ENCODE measurements at places on chromosomes 16 and 17.

DNA sequence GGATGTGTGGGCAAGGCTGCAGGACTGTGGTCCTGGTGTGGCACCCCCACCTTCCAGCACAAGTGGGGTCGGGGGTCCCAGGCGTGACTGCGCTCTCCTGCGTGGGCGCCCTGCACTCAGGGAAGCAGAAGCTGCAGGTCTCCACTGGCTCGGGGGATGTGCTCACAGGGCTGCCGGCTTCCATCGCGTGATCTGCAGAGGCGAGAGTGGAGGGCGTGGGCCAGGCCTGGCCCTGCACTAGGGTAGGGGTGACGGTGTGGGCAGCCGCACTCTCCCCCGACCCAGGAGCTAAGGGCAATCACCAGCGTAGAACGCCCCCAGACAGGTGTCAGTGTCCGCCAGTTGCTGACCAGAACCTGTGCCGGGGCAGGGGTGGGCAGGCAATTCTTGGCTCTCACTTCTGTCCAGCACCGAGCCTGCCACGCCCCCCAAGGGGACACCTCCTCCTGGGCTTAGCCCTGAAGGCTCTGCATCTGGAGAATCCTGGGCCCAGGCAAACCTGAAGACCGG lies 32.3 kb downstream of the TNFRSF13B start:
- DNase-seq, result no peak

- DNase-seq, result no peak
Observed at GRCh38 chr17:81551458-81552243, 502 bp downstream of the FAAP100 start.

- no peak for DNase-seq
Observed at GRCh38 chr16:56972403-56973293, 10.9 kb downstream of the CETP start.

- DNase-seq, result no peak
Observed at GRCh38 chr17:77786740-77787505, 171.6 kb upstream of the TNRC6C start.

- DNase-seq, result no peak
Observed at GRCh38 chr16:78984887-78985464, 615.6 kb downstream of the MAF start.

- no peak for DNase-seq
Observed at GRCh38 chr16:80330150-80330549, 210.6 kb upstream of the DYNLRB2 start.

DNA sequence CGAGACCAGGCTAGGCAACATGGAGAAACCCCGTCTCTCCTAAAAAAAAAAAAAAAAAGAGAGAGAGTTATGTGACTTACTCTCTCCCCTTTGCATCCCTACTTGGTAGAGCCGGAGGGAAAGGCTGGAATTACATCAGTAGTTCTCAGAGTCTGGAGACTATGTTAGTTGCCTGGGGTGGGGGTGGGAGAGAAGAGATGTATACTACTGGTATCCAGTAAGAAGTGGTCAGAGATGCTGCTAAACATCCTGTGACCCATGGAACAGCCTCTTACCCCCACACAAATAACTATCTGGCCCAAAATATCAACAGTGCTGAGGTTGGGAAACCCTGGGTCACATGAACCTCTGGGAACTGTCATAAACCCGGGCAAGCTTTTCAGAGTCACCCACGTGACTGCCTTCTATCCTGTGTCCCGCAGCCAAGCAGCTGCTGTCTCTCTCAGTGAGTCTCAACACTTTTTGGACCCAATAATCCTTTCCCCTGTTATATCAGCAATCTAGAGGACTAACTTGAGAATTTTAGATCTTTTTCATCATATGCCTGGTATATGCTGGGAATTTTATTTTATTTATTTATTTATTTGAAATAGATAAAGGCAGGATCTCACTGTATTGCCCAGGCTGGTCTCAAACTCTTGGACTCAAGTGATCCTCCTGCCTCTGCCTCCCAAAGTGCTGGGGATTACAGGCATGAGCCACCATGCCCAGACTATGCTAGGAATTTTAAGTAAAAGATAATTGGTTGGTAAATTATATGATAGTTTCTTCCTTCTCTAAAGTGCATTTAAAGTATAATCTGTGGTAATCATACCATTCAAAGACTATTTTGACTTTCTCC lies 8.7 kb downstream of the EIF1 start:
- no peak for DNase-seq

GRCh38 chr17:67016039-67016762 lies 28.2 kb upstream of the CACNG1 start:
- DNase-seq, result no peak

DNA sequence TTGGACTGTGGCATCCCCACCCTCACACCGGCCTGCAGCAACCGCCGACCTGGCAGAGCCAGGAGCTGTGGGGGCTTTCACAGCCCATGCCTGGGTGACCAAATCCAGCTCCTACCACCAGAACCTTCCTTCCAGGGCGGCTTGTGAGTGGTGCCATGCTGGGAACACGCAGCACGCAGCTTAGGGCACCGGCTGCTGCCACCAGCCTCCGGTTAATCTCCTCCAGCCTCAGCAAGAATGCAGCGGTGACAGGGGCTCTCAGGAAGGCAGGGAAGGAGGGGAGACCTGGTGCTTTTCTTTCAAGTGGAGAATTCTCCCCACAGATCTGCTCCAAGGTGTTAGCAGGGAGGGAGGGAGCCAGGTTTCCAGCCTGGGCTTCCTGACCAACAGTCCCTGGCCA lies 32.3 kb upstream of the ANKRD40CL start:
- no peak for DNase-seq

- DNase-seq, result peak; percentile 76
Observed at GRCh38 chr17:45235416-45236281, 14.0 kb downstream of the FMNL1 start.

- DNase-seq, result peak; percentile 73
Observed at GRCh38 chr17:75250009-75250471, 11.4 kb downstream of the GGA3 start.

GRCh38 chr17:8354236-8354635 lies 14.6 kb downstream of the ODF4 start:
- DNase-seq, result no peak

DNA sequence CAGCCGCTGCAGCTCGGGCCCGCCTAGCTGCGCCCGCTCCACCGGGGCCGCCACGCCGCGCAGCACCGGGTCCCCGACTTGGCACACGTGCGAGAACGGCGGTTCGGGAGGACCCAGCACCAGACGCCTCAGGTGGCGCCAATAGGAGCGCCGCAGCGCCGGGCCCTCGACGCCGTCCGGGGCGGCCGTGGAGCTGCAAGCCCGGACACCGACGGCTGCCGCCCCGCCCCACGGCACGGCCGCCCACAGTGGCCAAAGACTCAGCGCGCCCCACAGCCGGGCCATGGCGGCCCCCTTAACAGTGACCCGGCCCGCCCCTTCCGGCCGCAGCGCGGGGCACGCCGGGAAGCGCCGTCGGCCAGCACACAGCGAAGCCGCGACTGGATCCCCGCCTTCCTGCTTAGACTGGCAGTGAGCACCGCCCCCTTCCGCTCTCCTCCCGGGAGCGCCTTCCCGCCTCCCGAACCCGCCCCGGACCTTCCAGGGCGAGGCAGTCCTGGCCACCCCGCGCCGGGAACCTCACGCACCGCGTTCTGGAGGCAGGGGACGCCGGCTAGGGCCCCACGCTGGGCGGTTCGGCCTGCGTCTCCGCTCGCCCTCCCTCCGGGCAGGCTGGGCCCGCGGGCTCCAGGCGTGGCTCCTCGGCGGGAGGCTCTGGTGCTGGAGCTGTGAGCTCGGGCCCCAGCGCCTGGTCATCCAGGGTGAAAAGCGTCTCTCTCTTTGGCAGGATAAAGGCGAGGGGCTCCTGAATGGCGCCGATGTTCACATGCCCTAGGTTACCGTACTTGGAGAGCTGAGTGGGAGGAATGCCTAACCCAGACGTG lies at the start of gene PDF:
PDF (minus strand) TSS at position 303 of the 824 bp plus-strand sequence; CDS start at position 285, 18 bp downstream.
- DNase-seq, result peak; percentile 83

DNA sequence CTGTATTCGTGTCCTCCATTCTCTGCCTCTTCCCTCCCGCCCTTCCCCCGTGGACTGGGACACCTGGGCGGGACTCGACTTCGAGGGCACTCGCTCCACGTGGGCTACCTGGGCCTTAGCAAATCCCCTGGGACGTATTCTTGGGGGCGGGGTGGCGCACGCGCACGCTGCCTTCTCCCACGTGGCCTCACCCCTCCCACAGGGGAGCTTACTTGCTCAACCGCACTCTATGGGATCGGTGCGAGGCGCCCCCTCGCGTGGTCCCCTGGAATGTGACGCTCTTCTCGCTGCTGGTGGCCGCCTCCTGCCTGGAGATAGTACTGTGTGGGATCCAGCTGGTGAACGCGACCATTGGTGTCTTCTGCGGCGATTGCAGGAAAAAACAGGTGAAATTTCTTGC lies 3.5 kb downstream of the VMO1 start:
- no peak for DNase-seq

DNA sequence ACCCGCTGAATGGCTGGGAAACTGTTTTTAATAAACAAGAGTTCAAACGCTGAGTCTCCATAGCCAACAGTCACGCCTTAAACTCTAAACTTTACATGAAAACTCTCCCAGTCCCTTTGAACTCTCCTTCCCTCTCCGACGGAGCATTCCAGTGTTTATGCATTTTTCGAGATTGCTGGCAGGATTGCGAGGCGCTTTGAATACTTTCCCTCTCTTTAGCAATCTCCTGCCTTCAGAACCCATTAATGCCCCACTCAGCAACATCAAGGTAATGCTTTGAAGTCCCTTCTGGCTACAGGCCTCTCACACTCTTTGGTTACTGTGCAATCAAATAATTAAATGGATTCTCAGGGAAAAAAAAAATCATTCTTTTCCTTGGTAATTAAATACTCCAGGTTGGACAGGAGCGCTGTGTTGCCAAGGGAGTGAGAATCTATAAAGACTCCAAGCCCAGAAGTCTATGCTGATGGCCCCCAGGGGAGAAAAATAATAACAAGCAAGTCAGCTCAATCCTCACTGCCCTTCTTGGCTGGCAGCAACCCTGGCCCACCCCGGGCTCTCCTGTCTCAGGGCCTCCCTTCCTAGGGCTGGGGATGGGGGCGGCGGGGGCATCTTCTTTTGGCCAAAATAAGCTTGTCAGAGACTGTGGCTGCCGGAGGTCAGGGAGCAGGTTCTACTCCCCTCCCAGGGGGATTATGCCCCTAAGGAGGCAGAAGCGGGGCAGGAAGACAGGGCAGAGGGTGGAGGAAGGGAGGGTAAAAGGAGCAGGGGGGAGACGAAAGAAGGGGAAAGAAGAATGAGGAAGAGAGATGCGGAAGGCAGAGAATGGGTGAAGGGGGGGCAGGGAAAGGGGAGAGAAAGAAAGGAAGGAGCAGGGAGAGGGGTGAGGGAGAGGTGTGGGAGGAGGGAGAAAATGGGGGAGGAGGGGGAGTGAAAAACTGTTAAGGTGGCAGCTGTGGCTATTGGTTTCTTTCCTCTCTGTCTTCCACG lies 45.2 kb downstream of the AXIN2 start:
- DNase-seq, result no peak

DNA sequence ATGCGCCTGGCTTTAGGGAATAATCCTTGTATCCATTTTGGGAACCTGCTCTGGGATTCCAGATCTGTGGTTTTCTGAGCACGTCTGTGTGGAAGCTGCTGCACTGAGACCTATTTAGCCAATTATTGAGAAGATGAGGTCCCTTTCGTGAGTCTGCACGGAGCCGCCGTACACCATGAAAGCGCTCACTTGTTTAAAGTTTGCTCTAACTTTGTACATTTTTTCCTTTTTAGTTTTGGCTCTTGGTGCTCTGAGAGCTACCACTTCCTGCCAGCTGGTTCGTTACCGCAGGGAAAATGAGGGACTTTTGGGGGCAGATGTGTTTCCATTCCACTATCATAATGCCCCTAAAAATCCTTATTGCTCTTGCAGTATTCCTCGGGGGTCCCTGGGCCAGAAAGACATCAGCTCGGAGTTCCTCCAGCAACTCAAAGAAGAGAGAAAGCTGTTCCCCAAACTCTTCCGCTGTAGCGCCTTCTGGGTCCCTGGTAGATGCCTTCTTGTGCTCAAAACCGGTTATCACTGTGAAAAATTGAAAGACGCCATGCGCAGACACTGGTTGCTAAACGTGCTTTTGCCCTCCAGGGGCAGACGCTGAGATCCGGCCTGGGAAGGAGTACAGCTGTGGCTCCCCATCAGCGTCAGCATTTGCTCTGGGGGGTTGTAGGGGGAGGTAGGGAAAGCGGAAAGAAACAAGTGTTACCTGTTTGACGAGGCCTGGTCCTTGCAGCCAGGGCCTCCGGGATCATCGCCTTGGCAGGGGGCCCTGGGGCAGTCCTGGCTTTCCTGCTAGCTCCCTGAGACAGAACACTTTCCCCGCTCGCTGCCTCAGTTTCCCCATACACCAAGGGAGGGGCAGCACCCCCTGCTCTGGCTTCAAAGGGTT lies 238.1 kb downstream of the MRTFB start:
- DNase-seq, result no peak

DNA sequence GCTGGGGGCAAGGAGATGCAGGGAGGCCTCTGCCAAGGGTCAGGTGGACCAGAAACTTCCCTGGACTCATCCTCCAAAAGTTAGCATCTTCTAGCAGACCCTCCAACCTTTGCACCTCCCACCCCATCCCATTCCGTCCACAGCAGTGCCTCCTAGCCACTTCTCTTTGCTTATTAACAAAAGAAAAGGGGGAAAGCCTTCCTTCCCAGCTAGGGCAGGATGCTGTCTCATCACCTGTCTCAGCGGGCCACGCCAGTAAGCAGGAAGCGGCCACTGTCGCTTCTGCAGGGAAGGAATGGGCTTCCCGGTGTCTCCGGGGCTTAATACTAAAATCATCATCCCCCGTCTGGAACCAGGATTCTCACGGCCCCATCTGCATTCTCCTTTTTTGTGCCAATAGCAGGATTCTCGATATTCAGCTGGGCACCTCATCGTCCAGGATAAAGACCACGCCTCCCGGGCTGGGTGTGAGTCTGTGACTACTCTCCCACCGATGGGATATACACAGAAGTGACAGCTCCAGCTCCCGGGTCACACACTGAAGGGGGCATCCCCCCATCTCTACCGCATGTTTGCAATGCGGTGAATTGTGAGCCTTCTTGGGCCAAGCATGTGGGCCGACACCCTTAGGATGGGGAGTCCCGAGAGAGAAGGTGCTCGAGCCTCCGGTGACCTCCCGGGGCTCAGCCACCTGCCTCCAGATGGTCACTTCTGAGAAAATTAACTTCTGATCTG lies 15.5 kb upstream of the RBFOX3 start:
- DNase-seq, result no peak

- DNase-seq, result no peak
Observed at GRCh38 chr16:80063713-80064069, 463.2 kb upstream of the MAF start.

DNA sequence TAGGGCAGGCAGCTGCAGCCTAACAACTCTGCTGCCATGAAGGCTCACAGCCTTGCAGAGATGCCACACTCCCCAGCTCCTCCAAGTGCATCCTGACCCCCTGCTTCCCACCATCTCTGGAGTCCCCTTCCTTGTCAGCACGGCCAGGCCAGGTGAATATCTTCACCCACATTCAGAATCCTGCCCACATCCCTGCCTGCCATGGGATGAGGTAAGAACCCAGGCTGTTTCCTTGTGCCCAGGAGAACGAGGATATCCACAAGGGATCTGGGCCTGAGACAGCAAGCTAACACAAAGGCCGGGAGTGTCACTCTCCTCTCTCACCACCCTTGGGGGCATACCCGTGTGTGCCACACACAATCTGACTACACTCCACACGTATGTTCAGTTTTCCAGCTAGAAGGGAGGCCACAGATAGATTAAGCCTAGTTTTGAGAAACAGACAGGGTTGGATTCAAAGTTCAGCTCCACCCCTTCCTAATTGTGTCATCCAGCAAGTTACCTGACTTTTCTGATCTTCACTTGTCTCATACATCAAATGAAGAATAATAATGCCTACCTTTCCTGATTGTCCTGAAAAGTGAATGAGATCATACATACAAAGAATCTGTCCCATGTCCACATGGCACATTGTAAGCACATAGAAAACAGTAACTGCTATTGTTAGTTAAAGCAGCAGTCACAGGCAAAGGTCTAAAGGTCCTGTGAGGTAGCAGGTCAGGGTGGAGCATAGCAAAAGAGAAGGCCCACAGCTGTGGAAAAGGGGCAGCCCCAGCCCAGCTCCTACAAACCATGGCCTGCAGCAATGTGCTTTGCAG lies 17.4 kb upstream of the SUPT4H1 start:
- no peak for DNase-seq

All from activated CD4-positive, alpha-beta T cell treated with anti-CD3 and anti-CD28 coated beads for 24 hours (primary cell).